Mesothelial cell of epicardium (in vitro differentiated cells): ENCODE measurements at places on chromosomes 7 and 10.
A peak's percentile ranks its signal among the peaks of the same experiment; 100 is the strongest.

- DNase-seq = no peak
Measured at GRCh38 chr7:129853661-129854268, 99.0 kb downstream of the UBE2H start.

GRCh38 chr10:218798-219197 is 83.5 kb downstream of the ZMYND11 start:
- no peak for DNase-seq

DNA sequence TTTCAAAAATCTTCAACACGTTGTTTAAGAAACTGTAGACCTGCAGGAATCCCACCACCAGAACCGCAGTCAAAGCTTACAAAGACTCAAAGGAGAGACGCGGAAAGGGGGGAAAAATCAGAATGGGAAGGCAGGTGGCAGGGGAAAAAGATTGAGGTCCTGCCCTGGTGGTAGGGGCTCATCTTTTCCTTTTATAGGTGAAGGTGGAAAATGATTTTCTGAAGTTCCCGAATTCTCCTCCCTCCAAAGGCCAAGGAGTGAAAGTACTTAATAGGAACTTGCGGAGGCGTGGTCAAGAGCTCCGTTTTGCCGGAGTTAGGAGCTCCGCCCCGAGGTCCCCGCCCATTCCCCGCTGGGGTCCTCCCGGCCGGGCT is 724 bp downstream of the BBIP1 start:
- peak; percentile 82 for DNase-seq

DNA sequence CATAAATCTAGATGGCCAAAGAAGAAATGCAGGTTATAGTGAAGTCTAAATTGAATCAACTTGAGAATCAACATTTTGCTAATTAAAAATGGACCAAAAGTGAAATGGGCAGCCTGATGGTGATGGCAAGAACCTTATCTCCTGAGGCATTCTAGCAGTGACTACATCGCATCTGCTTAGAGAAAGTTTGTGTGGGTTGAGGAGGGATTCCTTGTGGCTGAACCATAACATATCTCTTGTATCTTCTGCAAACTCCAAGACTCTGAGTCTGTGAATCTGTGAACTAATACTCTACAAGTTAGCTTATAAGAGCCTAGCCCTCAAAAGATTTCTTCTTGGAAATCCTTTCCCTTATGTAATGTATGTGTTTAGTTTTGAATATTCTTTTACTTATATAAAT is 85.6 kb downstream of the PRKG1 start:
- no peak for DNase-seq

- DNase-seq = no peak
Measured at GRCh38 chr10:112151524-112152039, 32.0 kb downstream of the GPAM start.

DNA sequence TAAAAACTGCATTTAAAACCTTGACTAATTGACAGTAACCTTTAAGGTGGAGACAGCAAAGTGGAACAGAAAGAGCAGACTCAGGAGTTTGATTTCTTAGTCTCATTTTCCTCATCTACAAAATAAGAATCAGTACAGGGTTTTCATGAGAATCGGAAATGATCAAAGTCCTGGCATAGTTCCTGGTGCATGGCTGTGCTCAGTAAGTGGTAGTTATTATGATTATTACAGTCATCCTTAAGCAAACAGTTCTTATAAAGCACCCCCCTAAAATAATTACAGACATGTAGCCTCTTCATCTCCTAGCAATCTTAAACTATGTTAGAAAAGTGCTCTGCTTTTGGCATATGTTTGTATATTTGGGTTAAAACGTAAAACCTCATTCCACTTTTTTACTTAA is 18.0 kb downstream of the NEBL start:
- DNase-seq = no peak

DNA sequence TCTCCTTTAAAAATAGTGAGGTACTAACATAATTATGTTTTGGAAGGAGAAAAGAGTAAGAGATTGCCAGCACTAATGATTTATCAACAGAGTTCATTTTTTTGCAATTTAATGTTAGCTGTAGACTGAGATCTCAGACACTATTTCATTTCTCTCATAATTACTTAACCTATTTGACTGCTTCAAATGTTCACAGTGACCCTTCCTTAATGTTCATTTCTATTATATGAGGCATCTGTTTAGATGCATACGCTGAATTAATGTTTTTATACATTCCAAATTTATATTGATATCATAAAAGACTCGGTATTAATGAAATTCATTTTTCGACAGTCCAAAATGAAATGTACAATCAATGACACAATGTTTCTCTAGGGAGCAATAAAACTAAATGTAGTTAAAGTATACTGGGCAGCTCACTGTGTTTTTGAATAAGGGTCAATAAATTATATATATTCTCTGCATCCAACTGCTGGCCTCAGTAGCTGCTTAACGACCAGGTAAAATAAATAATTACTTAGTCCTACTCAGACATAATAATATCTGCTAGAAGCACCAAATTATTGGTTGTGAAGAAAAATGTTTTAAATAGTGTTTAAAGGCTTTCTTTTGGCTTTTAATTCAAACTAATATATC is 373.4 kb downstream of the MAGI2 start:
- DNase-seq = no peak

DNA sequence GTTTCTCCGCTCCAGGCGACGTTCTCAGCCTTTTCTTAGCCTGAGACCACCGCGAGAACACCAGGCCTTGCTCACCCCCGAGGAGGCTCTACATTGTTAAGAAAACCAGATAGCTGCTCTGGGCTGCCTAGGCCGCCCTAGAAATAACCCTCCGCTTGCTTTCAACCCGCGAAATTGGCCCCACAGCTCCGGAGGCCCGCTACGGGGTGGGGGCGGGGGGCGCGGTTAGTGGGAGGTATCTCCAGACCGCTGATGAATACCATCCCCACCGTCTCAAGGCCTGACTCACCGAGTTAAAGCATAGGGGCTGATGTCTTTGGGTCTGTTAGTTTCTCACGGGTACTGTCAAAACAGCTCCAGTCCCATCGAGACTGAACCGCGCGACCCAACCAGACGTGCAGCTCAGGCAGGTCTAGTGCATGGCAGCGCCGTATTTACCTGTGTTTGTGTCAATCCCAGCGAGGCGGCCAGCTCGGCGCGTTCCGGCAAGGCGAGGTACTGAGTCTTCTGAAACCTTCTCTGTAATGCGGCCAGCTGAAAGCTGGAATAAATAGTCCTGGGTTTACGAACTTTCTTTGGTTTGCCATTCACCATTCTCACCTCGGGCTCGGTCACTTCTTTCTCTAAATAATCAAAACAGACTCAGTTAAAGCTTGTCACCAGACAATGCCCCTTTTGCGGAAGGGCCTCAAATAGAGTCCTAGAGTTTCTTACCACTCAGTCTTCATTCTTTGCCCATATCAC is 2.7 kb downstream of the DLX5 start:
- DNase-seq = peak; percentile 54
